ENCODE measurements at places on chromosomes 11 and 22.

- DNase-seq: no peak
- H3K36me3 ChIP-seq: no peaks in the 10 kb centered on the region
- no peaks in the 10 kb centered on the region for H3K27me3 ChIP-seq
- H3K27ac ChIP-seq: peak overlapping the region; percentile 73
- peak overlapping the region; percentile 70 for H3K4me3 ChIP-seq
Observed at GRCh38 chr22:20206709-20207215, 55.9 kb upstream of the CCDC188 start.

DNA sequence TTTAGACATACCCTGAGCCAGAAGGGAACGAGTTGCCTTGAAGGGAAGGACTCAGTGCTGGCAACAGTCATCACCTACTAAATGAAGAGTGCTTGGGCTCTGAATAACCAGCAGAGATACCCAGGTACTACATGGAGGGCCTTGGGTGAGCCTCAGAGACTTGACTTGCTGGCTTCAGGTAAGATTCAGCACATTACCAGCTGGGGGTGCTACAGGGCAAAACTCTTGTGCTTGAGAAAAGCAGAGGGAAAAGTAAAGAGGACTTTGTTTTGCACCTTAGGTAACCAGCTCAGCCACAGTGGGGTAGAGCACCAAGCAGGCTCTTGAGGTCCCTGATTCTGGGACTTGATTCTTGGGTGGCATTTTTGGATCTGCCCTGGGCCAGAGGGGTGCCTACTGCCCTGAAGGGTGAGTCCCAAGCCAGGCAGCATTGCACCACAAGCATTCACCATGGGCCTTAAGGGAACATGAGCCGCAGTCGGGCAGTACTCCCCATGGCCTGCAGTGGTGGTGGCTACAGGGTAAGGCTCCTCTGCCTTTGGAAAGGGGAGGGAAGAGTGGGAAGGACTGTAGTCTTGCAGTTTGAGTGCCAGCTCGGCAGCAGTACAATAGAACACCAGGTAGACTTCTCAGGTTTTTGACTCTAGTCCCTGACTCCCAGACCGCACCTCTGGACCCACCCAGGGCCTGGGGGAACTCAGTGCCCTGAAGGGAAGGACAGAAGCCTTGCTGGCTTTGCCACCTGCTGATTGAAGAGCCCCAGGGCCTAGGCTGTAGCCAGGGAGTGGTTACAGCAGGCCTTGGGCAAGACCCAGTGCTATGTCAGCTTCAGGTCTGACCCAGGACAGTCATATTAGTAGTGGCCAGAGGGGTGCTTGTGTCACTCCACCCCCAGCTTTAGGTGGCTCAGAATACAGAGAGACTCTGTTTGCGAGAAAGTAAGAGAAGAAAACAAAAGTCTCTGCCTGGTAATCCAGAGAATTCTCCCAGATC, 22.7 kb upstream of the PLEKHA7 start:
- H3K4me1 ChIP-seq: no peaks in the 10 kb centered on the region
- no peaks in the 10 kb centered on the region for H3K27me3 ChIP-seq
- no peak overlapping the region for H3K4me3 ChIP-seq
- H3K27ac ChIP-seq: no peak overlapping the region

- peaks cover 8% of the 10 kb centered on the region for H3K4me1 ChIP-seq
- no peaks in the 10 kb centered on the region for H3K27me3 ChIP-seq
- no peak overlapping the region for H3K27ac ChIP-seq
- no peak overlapping the region for H3K4me3 ChIP-seq
Observed at GRCh38 chr11:112118176-112118575, 31.5 kb downstream of the SDHD start.

- H3K36me3 ChIP-seq: no peaks in the 10 kb centered on the region
- H3K27me3 ChIP-seq: no peaks in the 10 kb centered on the region
- no peak overlapping the region for H3K4me3 ChIP-seq
- no peak for DNase-seq
Observed at GRCh38 chr11:3609416-3610265, 32.2 kb downstream of the ART5 start.

- peaks cover 19% of the 10 kb centered on the region for H3K4me1 ChIP-seq
- no peak overlapping the region for H3K27ac ChIP-seq
- H3K36me3 ChIP-seq: no peaks in the 10 kb centered on the region
- H3K4me3 ChIP-seq: no peak overlapping the region
- H3K27me3 ChIP-seq: no peaks in the 10 kb centered on the region
- no peak for DNase-seq
Observed at GRCh38 chr22:28900379-28900925, 17.1 kb downstream of the ZNRF3 start.

- H3K27me3 ChIP-seq: no peaks in the 10 kb centered on the region
- peaks cover 24% of the 10 kb centered on the region for H3K36me3 ChIP-seq
- no peak for DNase-seq
- peak overlapping the region; percentile 99 for H3K27ac ChIP-seq
- H3K4me1 ChIP-seq: peaks cover 69% of the 10 kb centered on the region
Observed at GRCh38 chr22:19983741-19984140, 32.9 kb downstream of the ARVCF start.

DNA sequence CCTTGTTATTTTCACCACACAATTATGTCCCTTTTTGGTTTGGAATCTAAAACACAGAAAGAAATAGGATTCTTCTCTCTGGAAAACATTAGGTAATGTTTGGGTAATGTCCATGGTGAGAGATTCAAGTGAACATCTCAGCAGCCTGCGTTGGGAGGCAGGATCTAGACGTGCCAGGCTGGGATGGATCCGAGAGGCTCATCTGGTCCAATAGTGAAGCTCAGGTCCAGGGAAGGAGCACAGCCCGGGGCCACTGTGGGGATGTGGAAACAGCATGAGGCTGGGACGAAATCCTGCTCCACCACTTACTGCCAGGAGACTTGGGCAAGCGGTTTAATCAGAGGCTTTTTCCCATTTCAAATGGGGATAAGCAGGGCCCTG, 109.9 kb downstream of the CSNK2A3 start:
- peaks cover 10% of the 10 kb centered on the region for H3K4me1 ChIP-seq
- no peaks in the 10 kb centered on the region for H3K27me3 ChIP-seq
- H3K36me3 ChIP-seq: no peaks in the 10 kb centered on the region
- no peak overlapping the region for H3K4me3 ChIP-seq

DNA sequence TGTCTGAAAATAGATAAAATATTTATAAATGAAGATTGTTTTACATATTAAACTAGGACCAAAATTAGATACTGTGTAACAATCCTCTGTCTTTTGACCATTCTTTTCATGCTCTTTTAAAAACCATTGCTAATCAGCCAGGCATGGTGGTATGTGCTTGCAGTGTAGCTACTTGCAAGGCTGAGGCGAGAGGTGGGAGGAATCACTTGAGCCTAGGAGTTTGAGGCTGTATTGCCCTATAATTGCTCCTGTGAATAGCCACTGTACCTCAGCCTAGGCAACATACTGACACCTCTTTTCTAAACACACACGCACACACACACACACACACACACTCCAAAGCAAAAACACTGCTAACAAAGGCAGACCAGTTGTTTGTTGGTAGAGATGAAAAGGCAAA, 259.2 kb downstream of the JRKL start:
- H3K4me1 ChIP-seq: peaks cover 19% of the 10 kb centered on the region
- no peaks in the 10 kb centered on the region for H3K27me3 ChIP-seq
- no peaks in the 10 kb centered on the region for H3K36me3 ChIP-seq

DNA sequence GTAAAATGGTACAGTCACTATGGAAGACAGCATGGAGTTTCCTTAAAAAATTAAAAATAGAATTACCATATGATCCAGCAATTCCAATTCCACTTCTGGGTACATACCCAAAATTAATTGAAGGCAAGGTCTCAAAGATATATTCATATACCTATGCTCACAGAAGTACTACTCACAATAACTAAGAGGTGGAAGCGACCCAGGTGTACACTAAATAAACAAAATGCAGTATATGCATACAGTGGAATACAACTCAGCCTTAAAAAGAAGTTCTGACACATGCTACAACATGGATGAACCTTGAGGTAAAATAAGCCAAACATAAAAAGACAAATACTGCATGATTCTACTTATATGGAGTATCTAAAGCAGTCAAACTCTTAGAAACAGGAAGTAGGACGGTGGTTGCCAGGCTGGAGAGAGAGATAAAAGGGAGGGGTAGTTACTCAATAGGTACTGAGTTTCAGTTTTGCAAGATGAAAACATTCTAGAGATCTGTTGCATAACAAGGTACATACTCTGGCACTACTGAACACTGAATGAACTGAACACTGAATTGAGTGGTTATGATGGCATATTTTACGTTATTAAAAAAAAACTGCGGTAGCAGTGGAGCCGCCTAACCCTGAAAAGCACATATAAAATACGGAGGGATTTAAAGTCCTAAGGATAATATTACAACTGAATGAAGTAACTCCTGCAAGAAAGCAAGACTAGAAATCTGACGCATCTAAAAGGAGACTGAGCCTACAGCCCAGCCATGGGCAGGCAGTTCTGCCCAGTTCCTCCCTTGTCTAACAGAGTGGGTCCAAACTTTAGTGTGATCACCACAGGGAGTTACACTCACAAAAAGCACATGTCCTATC, 12.8 kb downstream of the DGCR2 start:
- peak overlapping the region; percentile 32 for H3K27ac ChIP-seq
- H3K36me3 ChIP-seq: no peaks in the 10 kb centered on the region
- H3K27me3 ChIP-seq: no peaks in the 10 kb centered on the region

DNA sequence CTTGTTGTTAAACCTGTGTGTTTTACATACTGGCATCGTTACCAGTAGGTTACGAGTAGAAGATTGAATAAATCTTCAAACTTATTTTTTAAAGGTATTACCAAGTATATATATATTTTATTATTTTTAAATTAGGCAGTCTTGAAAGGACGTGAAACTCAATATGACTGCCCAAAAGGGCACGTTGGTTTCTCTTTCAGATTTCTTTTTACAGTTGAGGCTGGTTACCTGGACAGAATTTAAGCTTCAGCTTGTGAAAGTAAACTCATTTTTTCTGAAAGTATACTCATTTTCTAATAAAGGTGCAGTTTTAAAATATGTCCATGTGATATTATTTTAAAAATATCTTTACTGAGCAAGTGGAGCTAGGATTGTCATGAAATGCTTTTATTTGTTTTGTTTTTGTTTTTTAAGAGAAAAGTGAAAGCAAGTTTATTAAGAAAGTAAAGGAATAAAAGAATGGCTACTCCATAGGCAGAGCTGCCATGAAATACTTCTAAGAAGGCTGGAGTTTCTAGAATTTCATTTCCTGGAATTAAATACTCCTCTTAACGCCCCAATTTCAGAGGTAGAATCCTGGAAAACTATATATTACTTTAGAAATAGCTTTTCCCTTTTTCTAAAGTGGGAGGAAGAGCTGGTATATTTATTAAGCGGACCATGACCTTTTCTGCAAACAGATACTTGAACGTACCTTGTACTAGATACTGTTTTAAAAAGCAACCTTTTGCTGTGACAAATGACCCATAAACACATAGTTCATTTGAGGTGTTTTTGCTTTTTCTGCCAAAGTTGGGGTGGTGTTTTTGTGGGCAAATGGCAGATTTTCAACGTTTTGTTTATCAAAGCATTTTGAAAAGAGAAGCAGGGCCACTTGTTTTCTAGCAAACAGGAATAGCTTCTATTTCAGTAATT, 1.9 kb downstream of the FBXO7 start:
- H3K27ac ChIP-seq: no peak overlapping the region
- H3K4me1 ChIP-seq: peaks cover 18% of the 10 kb centered on the region
- H3K27me3 ChIP-seq: no peaks in the 10 kb centered on the region
- peaks cover 3% of the 10 kb centered on the region for H3K36me3 ChIP-seq

DNA sequence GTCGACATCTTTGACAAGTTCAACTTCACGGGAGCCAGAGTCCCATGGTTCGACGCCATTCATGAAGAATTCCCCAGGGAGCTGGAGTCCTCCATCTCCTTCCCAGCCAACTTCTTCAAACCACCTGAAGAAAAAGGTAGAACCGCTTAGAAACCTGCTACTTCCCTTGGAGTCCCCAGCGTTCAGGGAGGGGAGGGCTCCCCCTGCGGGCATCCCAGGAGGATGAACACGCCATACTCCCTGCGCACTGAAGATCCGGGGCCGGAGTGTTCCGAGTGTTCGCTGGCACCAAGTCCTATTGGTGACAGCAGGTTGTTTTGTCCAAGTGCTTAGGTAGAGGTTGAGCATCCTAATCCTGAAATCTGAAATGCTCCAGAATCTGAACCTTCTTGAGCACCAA, 51.7 kb upstream of the PRODH start:
- H3K27me3 ChIP-seq: no peaks in the 10 kb centered on the region
- DNase-seq: no peak
- H3K4me1 ChIP-seq: no peaks in the 10 kb centered on the region

DNA sequence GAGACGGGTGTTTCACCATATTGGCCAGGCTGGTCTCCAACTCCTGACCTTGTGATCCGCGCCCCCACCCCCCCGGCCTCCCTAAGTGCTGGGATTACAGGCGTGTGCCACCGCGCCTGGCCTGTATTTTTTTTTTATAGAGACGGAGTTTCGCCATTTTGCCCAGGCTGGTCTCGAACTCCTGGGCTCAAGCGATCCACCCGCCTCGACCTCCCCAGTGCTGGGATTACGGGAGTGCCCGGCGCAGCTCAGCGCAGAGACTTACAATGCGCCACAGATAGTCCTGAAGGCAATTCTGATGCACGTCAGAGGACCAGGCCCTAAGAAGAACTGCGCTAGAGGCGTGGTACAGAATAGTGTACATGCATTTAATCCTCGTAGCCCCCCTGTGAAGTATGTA, 587 bp upstream of the VPS51 start:
- DNase-seq: no peak
- peak overlapping the region; percentile 97 for H3K4me3 ChIP-seq
- peak overlapping the region; percentile 81 for H3K27ac ChIP-seq
- no peaks in the 10 kb centered on the region for H3K27me3 ChIP-seq

- H3K4me1 ChIP-seq: peaks cover 31% of the 10 kb centered on the region
- peak overlapping the region; percentile 39 for H3K27ac ChIP-seq
- H3K4me3 ChIP-seq: no peak overlapping the region
- DNase-seq: no peak
- H3K36me3 ChIP-seq: no peaks in the 10 kb centered on the region
Observed at GRCh38 chr22:45518580-45518991, 15.9 kb downstream of the FBLN1 start.

- H3K4me1 ChIP-seq: peaks cover 23% of the 10 kb centered on the region
- no peaks in the 10 kb centered on the region for H3K27me3 ChIP-seq
- H3K36me3 ChIP-seq: no peaks in the 10 kb centered on the region
- peak overlapping the region; percentile 79 for H3K4me3 ChIP-seq
- DNase-seq: no peak
- peak overlapping the region; percentile 94 for H3K27ac ChIP-seq
Observed at GRCh38 chr11:64742889-64743590, 902 bp downstream of the RASGRP2 start.

DNA sequence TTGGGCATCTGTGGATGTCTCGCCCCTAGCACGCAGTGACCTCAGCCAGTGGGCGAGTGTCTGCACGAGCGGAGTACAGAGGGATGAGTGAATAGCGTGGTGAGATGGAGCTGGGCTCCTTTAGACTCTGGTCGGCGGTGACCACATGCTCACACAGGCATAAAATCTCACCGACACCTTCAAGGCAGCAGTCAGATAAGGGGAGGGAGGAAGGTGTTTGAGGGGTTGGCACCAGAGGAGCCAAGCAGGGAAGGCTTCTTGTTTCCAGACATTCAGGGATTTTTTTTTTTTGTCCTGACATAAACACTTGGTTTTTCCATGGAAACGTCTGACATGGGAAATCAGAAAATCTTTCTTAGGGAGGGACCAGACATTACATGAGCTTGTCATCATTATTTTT, 35.8 kb downstream of the GRIK4 start:
- peak overlapping the region; percentile 13 for H3K4me3 ChIP-seq
- H3K27ac ChIP-seq: peak overlapping the region; percentile 69
- H3K4me1 ChIP-seq: peaks cover 24% of the 10 kb centered on the region

Measured in thoracic aorta (tissue), 2 donors.